ENCODE measurements at places on chromosomes 6 and 20.

DNA sequence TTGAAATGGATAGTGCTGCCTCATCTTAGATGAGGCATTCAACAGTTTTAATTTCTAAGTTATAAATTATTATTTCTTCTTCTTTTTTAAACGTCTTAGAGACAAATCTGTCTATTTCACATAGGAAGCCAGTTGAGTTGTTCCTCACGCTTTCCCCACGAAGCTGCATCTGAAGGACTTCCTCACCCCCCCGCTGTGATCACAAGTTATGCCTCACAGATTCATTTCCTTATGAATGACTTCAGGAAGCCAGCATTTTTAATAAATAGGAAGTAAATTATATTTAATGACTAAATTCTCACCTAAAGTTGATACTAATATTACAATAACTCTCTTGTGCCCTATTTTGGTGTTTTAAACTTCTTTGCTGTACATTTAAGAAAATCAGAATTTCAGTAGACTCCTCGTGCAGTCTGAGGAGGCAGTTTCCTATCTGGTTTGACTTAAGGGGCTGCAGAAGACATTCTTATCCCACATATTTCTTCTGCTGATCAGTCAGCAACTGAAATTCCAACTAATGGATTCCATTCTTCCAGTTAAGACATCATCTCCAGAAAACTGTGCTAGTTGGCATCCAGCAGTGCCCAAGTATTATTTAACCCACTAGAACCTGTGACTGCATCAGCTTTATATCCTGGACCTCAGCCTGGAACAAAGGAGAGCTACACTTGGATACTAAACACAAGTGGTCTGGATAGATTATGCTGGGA, 182.7 kb upstream of the CCN2 start:
- no peak for DNase-seq

- DNase-seq, result no peak
Observed at GRCh38 chr20:38345643-38346042, 639 bp upstream of the LBP start.

GRCh38 chr6:3650076-3650958, 101.2 kb downstream of the PXDC1 start:
- DNase-seq, result no peak

GRCh38 chr20:31720486-31721407, 1.9 kb downstream of the BCL2L1 start:
- DNase-seq, result no peak

DNA sequence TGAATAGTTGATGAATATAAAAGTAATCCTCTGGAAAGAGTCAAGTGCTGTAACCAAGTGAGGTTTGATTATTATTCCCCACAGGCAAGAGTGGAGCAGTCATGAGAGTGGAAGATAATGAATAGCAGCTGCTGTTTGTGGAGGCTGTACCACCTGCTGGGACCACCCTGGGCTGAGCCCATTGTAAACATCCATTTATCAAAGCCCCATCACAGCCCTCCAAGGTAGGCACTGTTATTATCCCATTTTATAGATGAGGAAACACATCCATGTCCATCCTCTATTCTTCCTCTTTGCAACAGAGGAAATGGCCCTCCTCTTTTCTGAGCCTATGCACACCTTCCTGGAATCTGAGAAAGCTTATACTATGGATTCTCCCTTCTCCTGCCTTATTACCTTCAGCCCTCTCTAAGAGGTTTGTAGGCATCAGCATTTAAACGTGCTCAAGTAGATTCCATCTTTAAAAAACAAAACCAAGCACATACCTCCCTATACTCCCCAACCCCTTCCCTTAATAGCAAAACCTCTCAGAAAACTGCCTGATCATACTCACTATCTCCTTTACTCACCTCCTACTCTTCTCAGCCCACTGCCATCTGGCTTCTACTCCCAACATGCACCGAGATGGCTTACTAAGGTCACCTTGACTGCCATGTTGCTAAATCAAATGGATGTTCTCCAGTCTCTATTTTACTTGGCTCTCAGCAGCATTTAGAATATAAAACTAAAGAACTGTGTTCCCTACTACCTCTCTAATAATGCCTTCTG, 37.1 kb downstream of the CDH22 start:
- DNase-seq, result no peak

DNA sequence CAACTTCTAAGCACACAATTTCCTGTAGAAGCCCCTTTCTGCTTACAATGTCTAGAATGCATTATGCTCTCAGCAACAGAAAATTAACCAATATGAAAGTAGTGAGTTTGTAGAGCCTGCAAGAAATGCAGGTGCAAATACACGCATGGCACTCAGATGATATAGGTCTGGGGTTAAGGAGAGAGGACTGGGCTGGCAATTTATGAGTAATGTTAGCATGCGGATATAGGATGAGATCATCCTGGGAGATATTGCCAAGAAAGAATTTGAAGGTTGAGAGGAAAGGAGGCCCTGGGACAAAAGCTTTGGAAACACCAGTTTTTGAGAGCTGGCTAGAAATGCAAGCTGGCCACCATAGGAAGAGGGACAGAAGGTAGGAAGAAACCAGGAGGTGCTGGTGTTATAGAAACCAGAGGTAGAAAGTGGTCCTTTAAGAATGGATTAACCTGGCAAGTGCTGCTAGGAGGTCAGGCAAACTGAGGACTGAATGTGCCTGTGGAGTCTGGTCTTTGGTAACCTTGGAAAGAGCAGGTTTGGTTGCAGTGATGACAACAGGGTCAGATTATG, 183.2 kb upstream of the MYLIP start:
- no peak for DNase-seq

DNA sequence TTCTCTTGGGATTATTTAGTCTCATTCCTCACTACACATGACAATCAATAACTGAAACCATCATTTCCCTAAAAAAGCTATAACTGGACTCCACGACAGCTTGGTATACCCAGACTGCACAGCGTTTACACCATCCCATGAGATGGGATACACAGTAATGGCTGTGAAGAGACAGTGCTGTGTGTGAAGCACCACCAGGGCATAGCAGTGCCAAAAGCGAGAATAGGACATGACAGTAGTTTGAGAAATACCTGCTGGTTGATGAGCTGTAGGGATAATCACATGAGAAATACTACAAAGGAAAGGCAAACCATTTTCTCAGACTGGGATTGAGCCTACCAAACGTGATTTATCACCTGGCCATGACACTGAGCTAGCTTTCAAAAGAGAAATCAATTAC, 22.4 kb upstream of the LYRM2 start:
- no peak for DNase-seq

- no peak for DNase-seq
Observed at GRCh38 chr6:39348740-39349139, 26.2 kb upstream of the KCNK16 start.

- DNase-seq, result no peak
Observed at GRCh38 chr6:2857580-2858337, 16.1 kb upstream of the SERPINB1 start.

DNA sequence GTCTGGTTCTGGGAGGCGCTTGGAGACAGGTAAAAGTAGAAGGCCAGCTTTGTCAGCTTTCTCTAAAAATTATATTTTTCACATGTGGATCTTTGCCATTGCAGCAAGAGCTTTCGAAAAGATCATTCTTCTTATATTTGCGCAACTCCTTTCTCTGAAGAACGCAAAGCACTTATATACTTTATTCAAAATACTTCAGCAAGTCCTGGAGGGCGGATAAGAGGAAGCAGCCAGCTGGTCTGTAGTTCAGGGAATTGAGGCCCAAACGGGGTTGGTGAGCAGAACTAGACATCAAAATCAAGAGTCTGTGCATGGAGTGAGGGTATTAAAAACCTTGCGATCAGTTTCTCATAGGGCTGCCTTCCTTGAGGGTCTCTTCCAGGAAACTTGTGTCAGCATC, 182.3 kb downstream of the DTNBP1 start:
- no peak for DNase-seq

- no peak for DNase-seq
Observed at GRCh38 chr6:13447949-13448724, 39.3 kb downstream of the GFOD1 start.

Data from stimulated activated CD8-positive, alpha-beta memory T cell treated with anti-CD3 and anti-CD28 coated beads, Interleukin-4, amount 100 ng/mL, for 1 hour (primary cell).